Eye (tissue), 1 donor: ENCODE measurements at places on chromosomes 13 and 19.

DNA sequence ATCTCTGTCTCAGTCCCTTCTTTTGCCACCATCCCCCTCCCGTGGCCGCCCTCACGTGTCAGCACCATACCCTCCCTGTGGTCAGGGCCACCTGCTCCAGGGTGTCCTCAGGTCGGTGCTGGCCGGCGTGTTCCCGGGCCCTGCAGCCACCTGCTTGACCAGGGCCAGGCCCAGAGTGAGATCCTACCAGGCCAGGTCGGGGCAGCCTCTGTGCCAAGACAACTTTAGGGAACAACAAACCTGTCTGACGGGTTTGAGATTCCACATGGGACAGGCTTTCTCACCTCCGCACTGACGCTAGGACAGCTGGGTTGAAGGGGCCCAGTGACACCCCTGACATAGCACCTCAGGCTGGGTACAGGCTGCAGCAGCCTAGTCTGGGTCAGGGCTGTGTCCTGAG lies 7.5 kb upstream of the SBNO2 start:
- no peak for DNase-seq

DNA sequence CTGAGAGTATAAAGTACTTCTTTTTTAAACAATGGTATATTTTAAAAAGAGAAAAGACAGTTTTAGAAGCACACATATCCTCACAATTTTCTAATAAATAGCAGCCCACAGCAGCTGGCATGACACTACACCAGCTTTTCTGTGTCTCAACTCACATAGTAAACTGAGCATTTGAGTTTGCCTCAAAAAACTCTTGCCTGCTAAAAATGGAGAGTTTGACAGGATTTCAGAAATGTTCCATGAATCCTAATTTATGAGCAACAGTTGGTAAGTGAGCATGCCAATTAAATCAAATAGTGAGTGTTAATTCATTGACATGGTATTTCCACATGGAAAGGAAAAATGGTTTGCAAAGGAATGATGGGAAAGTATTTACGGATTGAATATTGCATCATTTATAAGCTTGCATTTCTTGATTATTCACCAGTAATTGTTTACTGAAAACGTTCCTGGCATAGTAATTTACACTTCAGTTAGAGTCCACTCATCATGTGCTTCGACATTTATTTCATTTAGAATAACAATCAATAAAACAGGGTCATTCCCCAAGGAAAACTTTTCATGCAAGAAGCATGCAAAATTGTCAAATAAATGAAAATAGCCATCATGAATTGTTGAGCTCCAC lies 323.0 kb downstream of the EFNB2 start:
- DNase-seq, result no peak

DNA sequence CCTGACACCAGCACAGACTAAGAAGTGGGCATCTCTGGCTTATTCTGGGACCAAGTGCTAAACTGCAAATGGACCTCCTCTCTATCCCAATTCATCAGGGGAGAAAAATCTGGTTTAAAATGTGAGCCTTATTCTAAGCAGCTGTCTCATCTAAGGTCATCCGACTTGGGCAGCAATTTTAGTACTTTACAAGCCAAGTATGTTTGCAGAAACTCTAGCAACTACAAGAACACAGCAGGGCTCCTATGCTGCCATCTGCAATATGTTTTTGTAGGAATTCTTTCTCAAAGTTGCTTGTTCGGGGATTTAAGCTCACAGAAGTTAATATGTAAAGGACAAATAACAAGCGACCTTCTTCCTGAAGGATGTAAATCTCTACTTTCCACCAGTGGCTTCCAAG lies 113.1 kb downstream of the FOXO1 start:
- no peak for DNase-seq

DNA sequence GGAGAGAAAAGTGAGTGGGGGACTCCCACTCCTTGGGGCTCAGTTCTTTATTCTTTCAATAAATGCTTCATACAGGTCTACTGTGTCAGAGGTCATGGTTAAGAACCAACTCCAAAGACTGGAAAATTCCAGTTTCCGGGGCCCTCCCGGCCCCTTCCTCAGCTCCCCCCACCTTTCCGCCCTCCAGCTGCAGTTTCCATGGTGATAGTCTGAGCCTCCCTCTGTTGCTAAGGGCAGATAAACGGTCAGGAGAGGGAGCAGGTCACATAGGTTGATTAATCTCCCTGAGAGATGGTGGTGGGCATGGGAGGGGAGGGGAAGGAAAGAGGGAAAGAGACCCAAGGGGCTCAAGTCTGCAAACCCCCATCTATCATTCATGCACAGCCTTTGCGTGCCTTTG lies 131.5 kb upstream of the USP29 start:
- DNase-seq, result peak; percentile 83

DNA sequence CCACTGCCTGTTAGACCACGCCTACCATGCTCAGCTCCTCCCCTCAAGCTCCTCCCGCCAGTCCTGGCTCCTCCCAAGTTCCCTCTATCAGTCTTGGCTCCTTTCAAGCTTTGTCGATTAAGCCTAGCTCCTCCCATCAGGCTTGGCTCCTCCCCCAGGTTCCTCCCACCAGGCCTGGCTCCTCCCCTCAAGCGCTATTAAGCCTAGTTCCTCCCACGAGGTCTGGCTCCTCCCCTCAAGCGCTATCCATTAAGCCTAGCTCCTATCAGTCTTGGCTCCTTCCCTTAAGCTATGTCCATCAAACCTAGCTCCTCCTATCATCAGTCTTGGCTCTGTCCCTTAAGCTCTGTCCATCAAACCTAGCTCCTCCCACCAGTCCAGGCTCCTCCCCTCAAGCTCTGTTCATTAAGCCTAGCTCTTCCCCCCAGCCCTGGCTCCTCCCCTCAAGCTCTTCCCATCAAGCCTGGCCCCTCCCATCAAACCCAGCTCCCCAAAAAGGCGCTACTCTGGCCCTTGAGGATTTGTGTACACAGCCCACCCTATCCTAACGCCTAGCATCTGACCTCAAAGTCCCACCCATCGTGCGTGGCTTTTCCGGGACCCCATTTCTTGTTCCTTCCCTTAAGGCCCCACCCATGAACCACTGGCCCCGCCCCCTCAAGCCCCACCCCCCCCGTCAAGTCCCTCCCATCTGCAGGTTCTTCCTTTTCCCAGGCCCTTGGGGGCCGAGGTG lies 10.0 kb downstream of the CAMSAP3 start:
- peak; percentile 25 for DNase-seq

DNA sequence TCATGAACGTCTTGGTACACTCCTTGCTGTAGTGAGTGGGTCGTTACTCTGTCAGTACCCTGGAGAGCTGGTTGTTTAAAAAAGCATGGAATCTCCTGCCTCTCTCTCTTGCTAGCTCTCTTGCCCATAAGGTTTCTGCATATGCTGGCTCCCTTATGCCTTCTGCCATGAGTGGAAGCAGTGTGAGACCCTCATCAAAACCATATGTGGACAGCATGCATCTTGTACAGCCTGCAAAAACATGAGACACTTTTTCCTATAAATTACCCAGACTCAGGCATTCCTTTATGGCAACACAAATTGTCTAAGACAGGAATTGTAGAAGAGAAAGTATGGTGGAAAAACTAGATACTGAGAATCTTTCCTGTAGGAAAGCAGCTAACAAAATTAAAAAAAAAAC lies 516.3 kb downstream of the SLITRK6 start:
- peak; percentile 21 for DNase-seq

DNA sequence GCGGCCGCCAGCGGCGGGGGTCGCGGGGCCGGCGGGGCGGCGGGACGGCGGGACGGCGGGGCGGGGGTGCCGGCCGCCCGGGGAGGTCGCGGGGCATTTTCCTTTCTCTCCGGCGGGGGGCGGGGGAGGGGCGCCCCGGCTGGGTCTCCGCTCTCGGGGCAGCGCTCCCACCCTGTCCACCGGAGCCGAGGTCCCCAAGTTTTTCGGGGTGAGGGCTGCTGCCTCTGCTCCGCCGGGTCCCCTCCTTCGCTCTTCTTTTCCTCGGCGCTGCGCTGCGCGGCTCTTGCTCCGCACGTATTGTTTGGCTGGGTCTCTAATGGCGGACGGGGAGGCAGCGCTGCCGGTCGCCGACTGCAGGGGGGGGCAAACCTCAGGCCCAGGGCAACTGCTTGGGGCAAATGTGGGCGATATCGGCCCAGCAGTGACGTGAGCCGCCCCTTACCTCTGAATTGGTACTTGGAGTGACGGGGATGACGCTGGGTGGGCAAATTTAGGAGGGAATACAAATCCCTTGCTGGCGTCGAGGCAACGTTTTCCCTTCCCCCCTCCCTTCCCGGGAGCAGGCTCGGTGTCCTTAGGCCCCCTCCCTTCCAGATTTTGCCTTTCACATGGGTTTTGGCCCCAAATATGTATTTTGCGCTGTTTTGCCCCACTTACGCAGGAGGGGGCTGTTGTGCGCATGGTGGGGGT lies 759 bp downstream of the ZMYM2 start:
- DNase-seq, result peak; percentile 81

- DNase-seq, result no peak
Measured at GRCh38 chr13:63492604-63493003, 2077.0 kb upstream of the PCDH20 start.

DNA sequence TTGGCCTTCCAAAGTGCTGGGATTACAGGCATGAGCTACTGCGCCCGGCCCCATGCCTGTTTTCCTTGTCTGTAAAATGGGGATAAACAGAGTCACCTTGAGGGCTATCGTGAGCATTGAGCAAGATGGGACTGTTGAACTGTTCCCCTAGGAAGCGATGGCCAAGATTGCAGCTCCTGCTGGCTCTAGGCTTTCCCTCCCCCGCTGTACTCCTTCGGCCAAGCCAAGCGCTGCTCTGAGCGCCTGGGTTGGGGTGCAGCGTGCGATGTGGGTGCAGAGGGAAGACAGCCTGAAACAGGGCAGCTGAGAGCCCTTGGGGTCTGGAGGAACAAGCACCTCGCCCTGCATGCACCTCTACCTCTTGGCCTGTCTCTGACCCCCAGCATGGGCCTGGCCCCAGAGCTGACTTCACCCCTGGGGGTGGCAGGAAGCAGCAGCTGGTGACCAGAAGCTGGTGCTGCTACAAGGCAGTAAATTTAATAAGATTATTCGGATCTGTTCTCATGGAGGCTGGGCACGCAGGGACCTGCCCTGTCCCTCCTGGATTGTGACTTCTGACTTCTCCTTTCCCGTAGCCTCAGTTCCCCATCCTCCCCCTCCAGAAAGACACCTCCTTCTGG lies 5.3 kb downstream of the GNG8 start:
- DNase-seq, result no peak

- no peak for DNase-seq
Measured at GRCh38 chr19:48558018-48558684, 6.2 kb downstream of the SULT2B1 start.

- DNase-seq, result peak; percentile 6
Measured at GRCh38 chr19:45448887-45449299, 18.9 kb upstream of the FOSB start.

DNA sequence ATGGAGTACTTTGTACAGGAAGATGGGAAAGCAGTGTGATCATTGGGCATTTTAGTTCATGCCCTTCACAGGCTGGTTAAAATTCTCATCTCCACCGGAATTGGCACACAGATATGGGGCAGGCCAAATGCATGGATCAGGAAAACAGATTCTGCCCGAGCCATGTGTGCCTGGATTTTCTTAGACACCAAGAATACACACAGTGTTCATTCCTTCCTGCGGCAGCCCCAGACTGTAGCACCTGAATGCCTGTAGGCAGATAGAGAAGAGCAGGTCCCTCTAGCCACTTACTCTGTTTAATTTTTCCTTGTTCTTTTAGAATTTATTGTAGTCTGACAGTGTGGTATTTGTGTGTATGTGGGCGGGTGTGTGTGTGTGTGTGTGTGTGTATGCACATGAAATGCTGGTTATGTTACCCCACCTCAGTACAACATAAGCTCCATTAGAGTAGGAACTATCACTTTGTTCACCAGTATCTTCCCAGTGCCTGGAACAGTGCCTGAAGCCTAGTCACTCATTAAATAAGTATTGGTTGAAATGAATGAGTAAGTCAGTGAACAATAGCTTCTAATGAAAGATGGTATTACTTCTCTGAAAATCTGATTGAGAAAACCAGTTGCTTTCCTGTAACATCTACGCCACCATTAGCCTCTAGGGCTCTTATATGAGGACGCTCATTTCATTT lies 41.7 kb downstream of the FRY start:
- no peak for DNase-seq

- DNase-seq, result no peak
Measured at GRCh38 chr13:95505986-95506385, 46.5 kb upstream of the CLDN10 start.

DNA sequence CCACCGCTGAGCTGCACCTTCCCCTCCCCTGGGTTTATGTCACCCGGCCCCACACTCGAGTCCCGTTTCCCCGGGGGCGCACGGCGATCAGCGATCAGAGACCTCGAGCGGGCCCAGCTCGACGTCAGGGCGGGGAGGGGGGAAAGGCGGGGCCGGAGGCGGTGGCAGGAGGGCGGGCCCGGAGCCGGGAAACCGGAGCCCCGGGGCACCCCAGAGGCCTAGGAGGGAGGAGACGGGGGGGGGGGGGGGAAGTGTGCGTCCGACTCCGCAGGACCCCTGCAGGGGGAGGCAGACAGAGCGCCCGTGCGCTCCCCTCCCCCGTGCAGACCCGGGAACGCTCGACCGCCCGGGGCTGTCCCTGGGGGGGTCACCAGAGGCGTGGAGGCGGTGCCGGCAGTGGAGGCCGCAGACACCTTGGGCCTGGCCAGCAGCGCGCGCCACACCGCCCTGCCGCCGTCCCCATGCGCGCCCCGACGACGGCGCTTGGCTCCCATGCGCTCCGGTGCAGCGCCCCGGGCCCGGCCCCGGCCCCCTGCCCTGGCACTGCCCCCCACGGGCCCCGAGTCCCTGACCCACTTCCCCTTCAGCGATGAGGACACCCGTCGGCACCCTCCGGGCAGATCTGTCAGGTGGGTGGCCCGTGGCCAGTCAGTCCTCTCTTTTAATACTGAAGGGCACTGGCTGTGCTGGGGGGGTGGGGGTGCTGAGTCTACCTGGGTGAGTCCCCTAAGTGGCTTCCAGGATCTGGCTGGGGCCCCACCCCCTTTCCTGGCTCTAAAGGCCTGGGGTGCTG lies 11.8 kb downstream of the PDE4A start:
- DNase-seq, result no peak

DNA sequence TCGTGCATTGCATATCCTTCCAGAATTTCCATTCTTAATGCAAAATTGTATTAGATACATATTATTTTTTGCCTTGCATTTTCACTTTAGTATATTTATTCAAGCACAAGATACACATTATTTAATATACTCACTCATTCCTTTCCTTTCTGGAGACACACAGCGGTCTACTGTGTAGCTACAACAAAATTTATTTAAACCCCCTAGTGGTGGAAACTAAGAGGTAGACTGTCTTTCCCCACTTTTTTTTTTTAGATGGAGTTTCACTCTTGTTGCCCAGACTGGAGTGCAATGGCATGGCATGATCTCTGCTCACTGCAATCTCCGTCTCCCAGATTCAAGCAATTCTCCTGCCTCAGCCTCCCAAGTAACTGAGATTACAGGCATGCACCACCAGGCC lies 2040.3 kb upstream of the PCDH20 start:
- no peak for DNase-seq

DNA sequence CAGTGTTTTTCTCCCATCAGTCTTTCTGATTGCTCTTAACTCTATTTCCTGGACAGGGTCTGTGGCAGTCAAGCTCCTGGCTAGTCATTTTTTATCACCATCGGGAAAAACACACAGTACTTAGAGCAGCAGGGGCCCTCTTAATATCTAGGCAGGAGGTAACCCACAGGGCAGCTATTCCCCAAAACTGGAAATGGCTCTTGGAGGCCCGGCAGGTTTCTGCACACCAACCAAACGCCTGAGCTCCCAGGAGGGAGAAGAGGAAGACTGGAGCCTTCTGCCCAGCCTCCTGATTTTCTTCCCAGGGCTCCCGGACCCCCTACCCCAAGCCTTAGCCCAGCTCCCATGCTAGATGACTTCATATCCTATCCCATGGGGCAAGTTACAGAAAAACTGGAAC lies 49.3 kb upstream of the VSTM2B start:
- no peak for DNase-seq

- no peak for DNase-seq
Measured at GRCh38 chr19:35432911-35433310, 15.1 kb upstream of the FFAR2 start.

- DNase-seq, result no peak
Measured at GRCh38 chr13:82062772-82063171, 1721.8 kb upstream of the SPRY2 start.
